SW 1271 (cell line): ENCODE measurements at places on chromosomes 12 and 14.
A peak's percentile ranks its signal among the peaks of the same experiment; 100 is the strongest.

DNA sequence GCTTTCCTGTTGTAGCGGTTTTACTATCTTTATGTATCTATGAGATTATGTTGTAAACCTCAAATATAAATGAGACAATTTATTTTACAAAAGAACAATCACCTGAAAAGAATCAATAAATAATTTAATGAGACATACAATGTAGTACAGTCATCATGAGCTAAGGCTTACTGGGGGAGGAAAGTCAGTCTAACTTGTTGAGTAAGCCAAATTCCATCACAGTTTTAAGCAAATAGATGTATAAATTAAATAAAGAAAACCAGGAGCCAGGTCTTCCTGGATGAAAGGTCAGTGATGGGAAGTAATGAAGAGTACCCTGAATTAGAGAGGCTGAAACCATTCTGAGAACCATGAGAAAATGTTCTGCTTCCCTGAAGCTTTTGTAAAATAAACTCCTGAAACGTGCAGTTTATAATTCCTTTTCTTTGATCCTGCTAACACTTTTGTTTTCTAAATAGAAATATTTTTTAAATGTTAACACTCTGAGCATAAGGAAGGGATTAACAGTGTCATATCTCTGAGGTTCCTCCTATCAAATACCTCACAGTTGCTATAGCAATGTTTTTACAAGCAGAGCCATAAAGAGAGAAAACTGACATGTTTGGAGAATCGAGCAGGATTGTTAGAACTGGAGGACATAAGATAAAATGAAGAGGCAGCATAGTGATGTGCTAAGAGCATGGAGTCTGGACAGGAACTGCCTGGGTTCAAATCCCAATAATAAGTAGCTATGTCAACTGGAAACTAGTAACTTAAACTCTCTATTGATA is 444.9 kb upstream of the FOXG1 start:
- no peak for DNase-seq

DNA sequence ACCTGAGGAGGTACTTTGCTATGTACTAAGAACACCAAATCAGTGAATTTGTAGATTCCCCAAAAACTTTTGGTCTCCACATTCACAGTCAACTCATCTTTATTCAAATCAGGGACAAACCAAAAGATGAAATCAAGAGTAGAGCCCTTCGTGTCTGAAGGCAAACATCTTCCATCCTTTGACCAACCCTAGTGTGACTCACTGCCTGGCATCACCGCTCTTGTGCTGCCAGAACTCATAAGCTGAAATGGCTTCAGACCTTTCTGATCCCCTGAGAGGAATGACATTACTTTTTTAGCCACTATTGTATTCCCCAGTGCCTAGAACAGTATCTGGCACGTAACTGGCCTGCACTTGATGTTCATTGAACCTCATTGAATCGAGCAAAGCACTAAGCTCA is 50.1 kb downstream of the GOLGA5 start:
- DNase-seq, result no peak

DNA sequence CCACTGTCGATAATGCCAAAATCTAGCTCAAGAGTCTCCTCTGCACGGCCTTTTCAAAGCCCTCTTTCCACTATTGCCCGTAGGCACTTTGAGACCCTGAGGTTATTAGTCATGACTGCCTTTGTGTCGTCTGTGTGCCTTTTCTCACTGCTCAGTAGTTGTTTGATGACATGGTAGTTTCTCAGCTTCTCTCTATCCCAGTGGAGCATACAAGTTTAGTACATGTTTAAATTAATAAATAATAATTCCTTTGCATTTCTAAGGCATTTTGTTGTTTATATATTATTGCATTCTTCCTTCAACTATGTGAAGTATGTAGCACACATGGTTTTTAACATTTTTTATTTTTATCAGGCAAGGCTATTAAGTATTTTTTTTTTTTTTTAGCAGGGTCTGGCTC is 458.1 kb downstream of the PCNX1 start:
- no peak for DNase-seq

DNA sequence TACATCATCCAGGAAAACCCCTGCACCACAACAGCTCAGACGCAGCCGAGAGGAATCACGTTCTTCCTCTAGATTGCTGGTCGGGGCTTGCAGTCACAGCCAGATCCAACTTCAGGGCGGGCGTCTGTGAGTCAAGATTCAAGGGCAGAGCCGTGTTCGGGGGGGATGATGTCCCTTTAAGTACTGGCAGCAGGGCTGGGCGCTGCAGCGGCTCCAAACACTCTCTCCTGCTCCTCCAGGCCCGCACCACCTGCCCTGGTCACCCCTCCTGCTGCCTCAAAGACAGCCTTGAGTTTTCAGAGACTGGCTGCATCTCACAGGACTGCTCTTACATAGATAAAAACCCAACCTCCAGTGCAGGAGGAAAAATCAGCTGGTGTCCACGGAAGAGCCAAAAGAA is 68.3 kb downstream of the KDM2B start:
- no peak for DNase-seq

GRCh38 chr12:59645242-59645641 is 49.4 kb downstream of the SLC16A7 start:
- DNase-seq, result no peak

DNA sequence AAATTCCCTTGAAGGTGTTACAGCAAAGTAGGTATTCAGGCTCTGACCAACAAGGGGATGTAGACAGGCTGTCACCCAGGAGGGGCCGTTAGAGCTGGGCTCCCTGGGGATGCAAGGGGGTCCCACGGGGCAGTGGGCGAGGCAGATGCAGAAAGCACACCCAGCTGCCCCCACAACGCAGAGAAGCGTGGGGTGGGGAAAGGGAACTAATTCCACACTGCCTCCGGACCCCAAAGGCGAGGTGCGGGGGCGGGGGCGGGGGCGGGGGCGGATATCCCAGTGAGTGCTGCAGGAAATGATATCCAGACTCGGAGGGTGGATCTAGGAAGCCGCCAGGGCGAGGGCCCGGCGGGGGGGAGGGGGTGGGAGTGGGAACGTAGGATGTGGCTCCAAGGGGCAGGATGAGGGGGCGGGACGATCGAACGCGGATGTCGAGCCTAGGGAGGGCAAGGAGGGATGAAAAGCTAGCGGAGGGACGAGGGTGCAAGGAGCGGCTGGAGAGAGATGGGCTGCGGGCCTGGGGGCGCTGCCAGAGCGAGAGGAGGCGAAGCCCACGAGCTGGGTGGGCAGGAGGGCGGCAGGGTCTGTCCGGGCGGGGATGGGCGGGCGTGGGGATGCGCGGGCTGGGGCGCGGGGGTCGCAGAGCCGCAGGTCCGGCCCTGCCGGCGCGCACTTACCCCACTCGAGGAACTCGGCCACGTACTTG is 874 bp downstream of the CDC42BPB start:
- DNase-seq, result peak; percentile 71

GRCh38 chr14:97878727-97879126 is 1081.5 kb downstream of the VRK1 start:
- DNase-seq, result no peak

DNA sequence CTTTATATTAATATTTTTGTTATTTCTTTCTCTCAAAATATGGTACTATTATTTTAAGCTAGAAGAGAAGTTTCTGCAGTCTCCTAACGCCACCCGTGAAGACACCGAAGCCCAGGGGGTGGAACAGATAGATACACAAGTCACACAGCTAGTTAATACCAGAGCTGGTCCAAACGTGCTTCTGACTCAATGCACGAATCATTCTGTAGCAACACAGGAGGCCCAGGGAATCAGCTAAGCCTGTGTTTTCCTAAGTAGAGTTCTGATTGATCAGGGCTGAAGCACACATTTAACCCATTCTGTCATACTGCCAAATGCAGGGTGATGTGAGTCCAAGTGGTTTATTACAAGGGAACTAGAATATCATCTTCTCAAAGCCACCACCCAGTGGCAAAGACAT is 116.9 kb upstream of the PWP1 start:
- DNase-seq, result no peak

DNA sequence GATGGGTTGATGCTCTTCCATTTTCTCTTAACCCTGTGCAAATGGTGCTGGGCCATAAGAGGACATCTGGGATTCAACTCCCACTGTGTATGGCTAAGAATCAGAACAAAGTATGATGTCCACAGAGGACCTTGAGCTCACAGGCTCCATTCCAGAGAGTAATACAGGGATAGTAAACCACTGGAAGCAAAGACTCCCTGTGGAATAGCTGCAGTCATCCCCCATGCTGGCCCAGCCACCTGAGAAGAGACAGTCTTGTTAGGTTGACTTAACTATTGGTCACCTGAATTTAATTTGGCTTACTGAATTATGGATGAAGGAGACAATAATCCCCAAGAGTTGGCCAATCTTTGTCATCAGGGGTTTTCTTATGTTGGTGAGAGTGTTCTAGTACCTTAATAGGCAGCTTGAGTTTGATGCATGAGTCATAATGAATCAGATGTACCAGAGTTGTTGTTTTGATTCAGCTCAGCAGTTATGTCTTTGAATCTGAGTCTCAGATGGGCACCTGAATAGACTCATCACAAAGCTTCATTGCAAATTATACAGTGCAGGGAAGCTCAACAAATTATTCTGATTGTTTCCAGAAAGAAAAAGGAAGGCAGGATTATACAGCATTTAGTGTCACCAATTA is 122.7 kb downstream of the SSPN start:
- DNase-seq, result peak; percentile 26

- DNase-seq, result no peak
Observed at GRCh38 chr12:46453428-46453827, 80.9 kb upstream of the SLC38A2 start.

DNA sequence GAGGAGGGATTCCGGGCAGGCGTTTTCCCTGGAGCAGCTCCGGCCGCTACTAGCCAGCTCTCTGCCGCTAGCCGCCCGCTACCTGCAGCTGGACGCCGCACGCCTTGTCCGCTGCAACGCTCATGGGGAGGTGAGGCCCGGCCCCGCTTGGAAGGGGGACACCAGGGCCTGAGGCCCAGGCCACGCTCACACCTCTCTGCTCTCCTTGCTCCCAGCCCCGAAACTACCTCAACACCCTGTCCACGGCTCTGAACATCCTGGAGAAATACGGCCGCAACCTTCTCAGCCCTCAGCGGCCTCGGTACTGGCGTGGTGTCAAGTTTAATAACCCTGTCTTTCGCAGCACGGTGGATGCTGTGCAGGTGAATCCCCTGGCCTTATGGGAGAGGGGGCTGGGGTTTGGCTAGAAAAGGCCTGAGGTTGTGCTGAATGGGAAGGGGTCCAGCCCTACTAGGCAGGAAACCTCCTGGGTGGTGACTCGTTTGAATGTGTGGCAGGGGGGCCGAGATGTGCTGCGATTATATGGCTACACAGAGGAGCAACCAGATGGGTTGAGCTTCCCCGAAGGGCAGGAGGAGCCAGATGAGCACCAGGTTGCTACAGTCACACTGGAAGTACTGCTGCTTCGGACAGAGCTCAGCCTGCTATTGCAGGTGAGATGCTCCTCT is 597 bp downstream of the RNF31 start:
- DNase-seq, result no peak

- no peak for DNase-seq
Observed at GRCh38 chr14:38828183-38828827, 274.7 kb downstream of the SEC23A start.

- DNase-seq, result no peak
Observed at GRCh38 chr14:64632056-64632455, 72.2 kb upstream of the PLEKHG3 start.

- no peak for DNase-seq
Observed at GRCh38 chr12:83971781-83972180, 940.8 kb downstream of the SLC6A15 start.

DNA sequence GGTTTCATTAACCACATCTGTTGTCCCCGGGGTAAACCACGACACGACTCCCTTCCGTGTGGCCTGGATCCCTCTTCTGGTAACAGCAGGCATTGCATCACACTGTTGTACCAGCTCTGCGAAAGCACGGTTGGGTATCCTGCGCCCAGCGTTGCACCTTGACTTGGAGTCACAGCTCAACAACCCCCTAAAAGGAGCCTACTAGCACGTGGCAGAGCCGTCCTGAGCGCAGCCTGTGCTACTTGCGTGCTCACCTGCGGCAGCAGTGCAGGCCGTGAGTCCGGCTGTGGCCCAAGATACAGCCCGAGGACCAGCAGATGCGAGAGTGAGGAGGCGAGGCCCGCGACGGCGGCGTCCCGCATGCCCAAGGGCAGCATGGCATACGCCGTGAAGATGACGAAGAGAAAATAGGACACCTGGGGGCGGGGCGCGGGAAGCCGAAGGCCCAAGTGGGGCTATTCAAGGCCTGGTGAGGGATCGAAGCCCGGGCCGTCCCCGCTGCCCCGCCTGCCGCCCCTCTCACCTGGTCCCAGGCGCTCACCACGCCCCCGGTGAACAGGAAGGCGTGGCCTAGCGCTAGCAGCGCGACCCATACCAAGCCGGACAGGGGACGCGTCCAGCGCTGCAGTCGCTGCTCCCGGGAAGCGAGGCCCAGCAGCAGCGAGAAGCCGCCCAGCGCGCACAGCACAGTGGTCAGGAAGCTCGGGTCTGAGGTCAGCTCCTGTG is 2.4 kb downstream of the ADCY4 start:
- DNase-seq, result no peak

DNA sequence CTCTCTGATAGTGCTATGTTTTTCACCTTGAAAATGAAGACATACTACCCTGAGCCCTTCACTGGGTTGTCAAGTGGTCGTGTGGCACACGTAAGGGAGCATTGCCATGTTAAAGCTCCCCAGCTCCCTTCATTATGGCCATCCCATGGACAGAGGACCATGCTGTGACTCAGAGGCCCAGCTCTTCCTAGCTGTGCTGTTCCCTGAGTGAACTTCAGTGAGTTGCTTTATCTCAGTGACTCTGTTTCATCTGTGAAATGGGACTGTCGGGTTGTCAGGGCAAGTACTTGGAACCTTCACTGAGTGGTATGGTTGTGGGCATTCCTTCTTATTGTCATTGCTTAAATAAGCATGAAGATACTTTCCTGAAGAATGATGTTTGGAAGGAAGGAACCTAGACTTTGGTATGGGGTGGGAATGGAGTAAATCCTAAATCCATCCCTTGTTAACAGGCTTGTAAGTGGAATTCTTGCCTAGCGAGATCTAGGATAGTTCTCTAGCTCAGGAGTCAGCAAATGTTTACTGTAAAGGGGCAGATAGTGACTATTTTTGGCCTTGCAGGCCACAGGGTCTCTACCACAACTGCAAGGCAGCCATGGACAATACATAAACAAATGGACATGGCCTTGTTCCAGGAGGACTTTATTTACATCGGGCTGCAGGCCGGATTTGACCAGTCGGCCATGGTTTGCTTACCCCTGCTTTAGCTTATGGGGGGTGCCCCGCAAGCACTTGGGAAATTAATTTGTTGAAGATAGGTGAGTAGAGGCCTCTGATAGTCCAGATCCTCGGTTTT is 283.5 kb downstream of the ZFP36L1 start:
- DNase-seq, result no peak

- peak; percentile 69 for DNase-seq
Observed at GRCh38 chr12:52215587-52216031, 17.4 kb upstream of the KRT7 start.

DNA sequence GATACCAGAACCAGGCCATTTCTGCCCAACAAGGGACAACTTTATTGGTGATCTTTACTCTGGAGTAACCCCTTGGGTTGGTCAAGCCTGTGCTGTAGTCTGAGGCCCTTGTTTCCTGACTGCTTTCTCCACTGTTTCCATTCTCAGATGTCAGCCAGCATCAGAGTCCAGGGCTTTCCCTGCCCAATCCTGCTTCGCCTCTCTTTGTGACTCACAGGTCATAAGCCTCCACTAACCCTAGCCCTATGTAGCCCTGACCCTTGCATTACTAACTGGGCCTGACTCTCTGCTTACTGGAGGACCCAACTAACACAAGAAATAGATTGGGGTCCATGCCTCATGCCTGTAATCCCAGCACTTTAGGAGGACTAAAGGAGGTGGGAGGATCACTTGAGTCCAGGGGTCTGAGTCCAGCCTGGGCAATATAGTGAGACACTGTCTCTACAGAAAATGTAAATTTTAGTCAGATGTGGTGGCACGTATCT is 8.6 kb upstream of the SNRNP35 start:
- no peak for DNase-seq
